ENCODE measurements at places on chromosomes 7 and 10.

DNA sequence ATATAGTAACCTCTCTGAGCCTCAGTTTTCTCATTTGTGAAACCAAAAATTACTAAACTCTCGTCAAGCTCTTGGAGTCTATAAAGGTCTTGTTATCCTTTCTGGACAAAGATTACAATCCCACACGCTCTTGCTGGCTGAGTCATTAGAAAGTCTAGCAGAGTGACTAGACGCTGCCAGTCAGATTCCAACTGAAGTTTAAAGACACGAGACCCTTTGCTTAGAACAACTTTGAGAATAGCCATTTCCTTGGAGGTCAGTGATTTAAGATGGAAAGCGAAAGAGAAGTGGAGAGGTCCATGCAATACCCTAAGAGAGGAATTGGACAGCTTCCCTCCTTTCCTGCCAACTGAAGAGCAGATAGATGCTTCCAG lies 119.5 kb downstream of the APBB1IP start:
- DNase-seq: no peak

DNA sequence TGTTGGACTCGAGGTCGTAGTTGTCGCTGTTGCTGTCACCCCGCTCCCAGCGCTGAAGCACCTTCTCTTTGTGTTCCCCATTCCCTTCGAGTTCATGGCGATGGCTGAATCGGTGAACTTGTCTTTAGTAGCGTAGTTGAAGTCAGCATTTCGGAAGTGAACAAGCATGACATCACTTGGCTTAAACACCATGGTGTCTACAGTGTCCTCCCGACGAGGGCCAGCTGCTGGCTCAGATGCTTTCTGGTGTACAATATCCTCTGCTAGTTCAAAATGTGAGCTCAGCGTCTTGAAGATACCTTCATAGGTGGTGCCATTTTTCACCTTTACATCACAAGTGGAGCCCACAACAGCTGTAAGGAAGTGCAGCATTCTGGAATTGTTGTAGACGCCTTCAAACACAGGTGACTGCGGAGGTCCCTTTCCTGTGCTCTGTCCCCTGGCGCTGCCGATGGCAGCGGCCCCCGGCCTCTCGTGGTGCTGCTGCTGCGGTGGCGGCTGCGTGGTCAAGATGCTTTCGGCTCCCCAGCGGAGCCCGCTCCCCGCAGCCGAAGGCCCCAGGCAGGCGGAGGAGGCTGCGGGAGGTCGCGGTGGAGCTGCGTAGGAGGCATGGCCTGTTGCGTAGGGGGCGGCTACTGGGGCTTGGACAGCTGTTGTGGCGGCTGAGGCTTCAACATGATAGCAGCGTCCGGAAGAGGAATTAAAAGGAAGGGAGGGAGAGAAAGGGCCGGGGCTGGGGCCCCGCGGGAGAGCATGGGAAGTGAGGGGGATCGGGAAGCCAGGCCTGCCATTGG lies 59.3 kb downstream of the ANKMY2 start:
- no peak for DNase-seq

GRCh38 chr10:79004311-79004710 lies 64.5 kb upstream of the ZMIZ1 start:
- no peak for DNase-seq

DNA sequence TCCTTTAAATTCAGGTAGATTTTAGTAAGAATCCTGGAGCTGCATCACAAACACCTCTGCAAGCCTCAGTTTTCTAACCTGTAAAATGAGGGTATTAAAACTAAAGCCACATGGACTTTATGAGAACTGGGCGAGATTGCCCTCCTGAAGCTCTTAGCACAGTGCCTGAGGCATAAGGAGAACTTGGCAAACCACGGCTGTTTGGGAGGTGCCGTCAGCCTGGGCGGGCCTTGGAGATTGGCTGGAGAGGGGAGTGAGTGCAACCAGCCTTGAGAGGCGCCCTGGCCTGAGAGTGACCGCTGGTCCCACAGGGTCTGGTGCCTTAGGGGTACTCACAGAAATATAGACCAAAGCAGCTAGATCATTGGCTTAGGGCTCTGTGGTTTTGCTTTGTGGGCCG lies 5.4 kb upstream of the TNS3 start:
- DNase-seq: no peak

DNA sequence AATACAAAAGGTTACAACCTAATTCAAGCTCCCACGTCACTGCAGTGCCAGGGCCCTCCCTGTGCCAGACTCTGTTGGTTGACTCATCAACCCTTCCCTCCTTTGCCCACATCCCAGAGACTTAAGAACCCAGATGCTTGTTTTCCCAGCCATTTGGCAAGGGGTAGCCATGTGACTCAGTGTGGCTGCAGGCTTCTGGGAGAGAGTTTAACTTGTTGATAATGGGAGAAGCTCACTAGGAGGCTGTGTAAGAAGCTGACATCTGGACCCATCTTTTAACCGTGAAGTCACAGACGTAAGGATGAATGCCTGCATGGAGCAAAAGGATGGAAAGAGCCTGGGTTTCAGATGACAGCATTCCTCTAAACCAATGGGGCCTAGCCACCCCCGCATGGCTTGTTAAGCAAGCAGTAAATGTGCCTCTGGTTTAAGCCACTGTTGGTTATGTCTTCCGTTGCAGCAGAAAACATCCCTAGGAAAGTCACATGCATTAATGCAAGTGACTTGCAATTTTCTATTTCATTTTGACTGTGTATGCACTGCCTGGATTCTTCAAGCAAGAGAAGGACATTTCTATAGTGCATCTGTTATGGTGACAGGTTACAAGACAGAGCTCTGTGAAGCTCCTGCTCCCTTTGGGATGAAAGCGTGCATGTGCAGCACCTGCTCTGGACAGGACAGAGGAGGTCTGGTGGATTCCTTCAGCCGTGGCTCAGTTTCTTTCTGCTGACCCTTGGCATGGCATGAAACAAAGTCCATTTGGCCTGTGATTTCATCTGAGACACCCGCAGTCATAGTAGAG lies 57.5 kb upstream of the CREB5 start:
- DNase-seq: no peak

GRCh38 chr7:134789967-134790685 lies 10.7 kb downstream of the CALD1 start:
- DNase-seq: no peak

- no peak for DNase-seq
These were observed 255.7 kb downstream of the GLI3 start for GRCh38 chr7:41981046-41982040.

Data from stimulated activated CD8-positive, alpha-beta memory T cell treated with anti-CD3 and anti-CD28 coated beads, Interleukin-4, amount 100 ng/mL, for 1 hour (primary cell).